H1 (cell line): ENCODE measurements at places on chromosomes 1 and 21. TPM values are rescaled to one million over a fixed set of nuclear protein-coding genes. Genes with fewer than 3 reads are reported as not detected.

The LEMD1 gene
- 9.7 and 10.5 TPM in 2 replicates for total RNA-seq

The NTNG1 gene
- total RNA-seq: 3.4 and 4.1 TPM in 2 replicates

The SHISAL2A gene
- total RNA-seq: 0.50 and 0.74 TPM in 2 replicates

The TEX38 gene
- not detected in 2 replicates for total RNA-seq

The PCSK9 gene
- total RNA-seq: 32.3 and 33.8 TPM in 2 replicates

The PTPRU gene
- total RNA-seq: 41.8 and 55.3 TPM in 2 replicates

The EPHX1 gene
- total RNA-seq: 79.1 and 80.0 TPM in 2 replicates

The G0S2 gene
- total RNA-seq: 1.0 and 1.7 TPM in 2 replicates

The S100A12 gene
- total RNA-seq: not detected in 2 replicates

The TMEM240 gene
- total RNA-seq: 3.6 and 6.6 TPM in 2 replicates

The TCEA3 gene
- 0.21 TPM in 1 of 2 replicates, not detected in the other for total RNA-seq

The ALPL gene
- total RNA-seq: 175 and 178 TPM in 2 replicates

The MAST2 gene
- 35.4 and 36.9 TPM in 2 replicates for total RNA-seq

The HTR6 gene
- total RNA-seq: 0.69 and 0.76 TPM in 2 replicates

The TMEM269 gene
- total RNA-seq: 0.35 and 0.61 TPM in 2 replicates

The C1orf105 gene
- not detected in 2 replicates for total RNA-seq

The PDXK gene
- total RNA-seq: 112 and 116 TPM in 2 replicates
